ENCODE measurements at places on chromosomes 7 and 10. TPM values are rescaled to one million over a fixed set of nuclear protein-coding genes. Genes with fewer than 3 reads are reported as not detected.

SCRN1 gene
- total RNA-seq = 55.0 TPM

CTAGE4 gene
- 1.7 TPM for total RNA-seq

GRCh38 chr10:6300106-6300783, 97.5 kb downstream of the PFKFB3 start:
- no peaks in the 10 kb centered on the region for H3K27me3 ChIP-seq
- H3K36me3 ChIP-seq = no peaks in the 10 kb centered on the region
- no peak overlapping the region for H3K27ac ChIP-seq
- peaks cover 11% of the 10 kb centered on the region for H3K4me1 ChIP-seq
- no peak overlapping the region for H3K4me3 ChIP-seq

DNA sequence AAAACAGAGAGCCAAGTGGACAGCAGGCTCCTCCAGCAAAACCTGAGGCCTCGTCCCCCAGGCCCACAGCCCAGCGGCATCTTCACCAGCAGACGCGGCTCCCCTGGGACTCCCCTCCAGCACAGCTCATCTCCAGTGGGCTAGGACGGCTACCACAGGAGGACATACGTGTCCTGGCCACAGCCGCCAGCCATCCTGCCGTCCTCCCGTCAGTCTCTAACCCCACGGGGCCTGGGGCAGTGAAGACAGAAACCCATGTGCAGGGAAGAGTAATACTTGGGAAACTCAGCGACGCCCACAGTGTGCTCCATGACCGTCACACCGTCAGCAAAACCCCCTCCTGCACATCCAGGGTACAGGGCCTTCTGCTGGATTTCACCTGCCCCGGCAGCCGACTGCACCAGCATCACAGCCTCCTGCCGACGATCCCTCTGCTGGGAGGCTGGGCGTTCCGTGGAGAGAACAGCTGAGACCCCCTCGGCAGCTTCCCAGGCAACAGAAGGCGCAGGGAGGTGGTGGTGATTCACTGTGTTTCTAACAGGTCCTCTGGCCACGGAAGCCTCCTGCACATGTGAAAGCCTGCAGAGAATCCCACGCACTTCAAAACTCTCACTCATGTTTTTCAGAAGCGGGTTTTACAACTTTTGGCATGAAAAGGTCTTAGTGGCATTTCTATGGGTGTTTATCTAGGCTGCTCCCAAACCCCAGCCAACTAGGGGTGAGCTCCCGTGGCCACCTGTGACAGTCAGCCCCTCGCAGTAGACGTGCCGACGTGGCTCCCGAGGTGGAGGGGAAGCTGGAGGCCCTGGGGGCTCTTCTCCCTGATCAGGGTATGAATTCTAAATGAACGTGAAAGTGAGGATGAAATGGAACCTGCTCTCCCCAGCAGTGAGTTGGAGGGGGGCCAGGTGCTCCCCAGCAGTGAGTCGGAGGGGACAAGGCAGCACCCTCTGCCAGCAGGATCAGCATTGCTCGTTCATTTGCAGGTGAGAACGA, 513.5 kb downstream of the PTPRN2 start:
- no peaks in the 10 kb centered on the region for H3K27me3 ChIP-seq
- no peak overlapping the region for H3K4me3 ChIP-seq
- DNase-seq = peak; percentile 53
- no peaks in the 10 kb centered on the region for H3K36me3 ChIP-seq
- H3K27ac ChIP-seq = no peak overlapping the region

DNA sequence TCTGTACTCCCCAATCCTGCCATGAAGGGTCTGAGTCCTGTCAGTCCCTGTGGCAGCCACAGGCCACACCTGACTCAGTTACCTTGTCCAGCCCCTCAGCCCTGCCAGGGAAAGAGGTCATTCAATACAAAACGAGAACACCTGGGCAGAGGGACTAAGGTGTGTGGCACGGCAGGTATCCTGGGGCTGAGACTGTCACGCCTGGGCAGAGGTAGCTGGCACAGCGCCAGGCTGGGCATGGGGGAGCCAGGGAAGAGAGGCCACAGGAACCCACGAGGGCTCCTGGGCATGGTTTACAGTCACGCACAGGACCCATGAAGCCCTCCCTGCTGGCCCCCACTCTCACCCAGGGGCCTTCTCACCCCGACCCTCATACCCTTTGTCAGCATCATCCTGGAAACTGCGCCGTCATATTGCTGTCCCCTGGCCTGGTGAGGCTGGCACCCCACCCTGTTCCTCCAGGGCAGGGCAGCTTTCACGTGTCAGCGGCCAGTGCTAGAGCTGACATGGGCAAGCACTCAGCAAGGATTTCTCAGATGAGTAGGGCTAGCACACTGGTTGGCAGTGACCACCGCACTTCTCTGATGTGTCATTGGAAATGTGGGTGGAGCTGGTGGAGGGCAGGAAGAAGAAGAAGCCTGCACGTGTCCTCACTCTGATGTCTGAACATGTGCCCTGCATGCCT, 42.7 kb downstream of the LRRC18 start:
- H3K4me1 ChIP-seq = no peaks in the 10 kb centered on the region
- H3K36me3 ChIP-seq = no peaks in the 10 kb centered on the region
- no peaks in the 10 kb centered on the region for H3K27me3 ChIP-seq
- no peak overlapping the region for H3K4me3 ChIP-seq
- no peak overlapping the region for H3K27ac ChIP-seq
- no peak for DNase-seq

DNA sequence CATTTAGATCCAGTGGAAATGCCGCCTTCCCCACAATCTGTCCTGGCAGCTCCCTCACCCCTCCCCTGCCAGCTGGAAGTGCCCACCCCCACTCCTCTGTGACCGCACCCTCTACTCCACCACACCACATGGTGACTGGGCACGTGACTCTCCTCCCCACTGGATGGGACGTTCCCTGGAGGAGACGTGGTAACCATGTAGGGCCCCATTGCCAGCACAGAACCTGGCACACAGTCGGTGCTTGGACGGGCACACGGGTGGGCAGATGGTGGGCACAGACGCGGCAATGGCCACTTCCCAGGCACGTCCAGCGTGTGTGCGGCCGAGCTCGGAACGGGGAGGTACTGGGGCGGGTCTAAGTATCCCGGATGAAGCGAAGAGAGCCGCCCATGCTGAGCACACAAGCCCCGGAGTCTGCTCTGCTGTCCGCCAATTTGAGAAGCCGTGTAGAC, 245.6 kb downstream of the MAD1L1 start:
- H3K36me3 ChIP-seq = no peaks in the 10 kb centered on the region
- H3K27me3 ChIP-seq = no peaks in the 10 kb centered on the region
- no peak overlapping the region for H3K4me3 ChIP-seq
- no peaks in the 10 kb centered on the region for H3K4me1 ChIP-seq
- H3K27ac ChIP-seq = no peak overlapping the region

DNA sequence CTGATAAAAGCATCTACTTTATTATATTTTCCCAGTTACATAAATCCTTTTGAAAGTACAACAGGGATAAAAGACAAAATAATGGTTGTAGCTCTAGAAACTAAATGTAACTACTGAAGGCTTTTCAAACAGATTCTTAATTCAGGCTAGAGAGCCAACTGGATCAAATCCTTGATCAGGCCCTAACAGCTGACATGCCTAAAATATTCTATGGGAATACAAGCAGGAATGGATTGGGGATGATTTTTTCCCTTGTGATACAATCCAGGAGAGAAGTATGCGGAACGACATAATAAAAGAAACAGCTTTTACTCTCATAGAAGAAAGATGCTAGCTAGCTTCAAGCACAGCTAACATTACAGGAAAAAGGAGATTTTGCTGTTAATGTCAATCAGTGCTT, 49.0 kb downstream of the NT5C2 start:
- DNase-seq = no peak
- H3K27ac ChIP-seq = peak overlapping the region; percentile 54
- peaks cover 40% of the 10 kb centered on the region for H3K4me1 ChIP-seq
- no peaks in the 10 kb centered on the region for H3K36me3 ChIP-seq

- no peaks in the 10 kb centered on the region for H3K27me3 ChIP-seq
- H3K36me3 ChIP-seq = no peaks in the 10 kb centered on the region
- no peak for DNase-seq
- no peak overlapping the region for H3K4me3 ChIP-seq
- no peak overlapping the region for H3K27ac ChIP-seq
Observed at GRCh38 chr7:80954191-80954590, 35.3 kb upstream of the SEMA3C start.

DNA sequence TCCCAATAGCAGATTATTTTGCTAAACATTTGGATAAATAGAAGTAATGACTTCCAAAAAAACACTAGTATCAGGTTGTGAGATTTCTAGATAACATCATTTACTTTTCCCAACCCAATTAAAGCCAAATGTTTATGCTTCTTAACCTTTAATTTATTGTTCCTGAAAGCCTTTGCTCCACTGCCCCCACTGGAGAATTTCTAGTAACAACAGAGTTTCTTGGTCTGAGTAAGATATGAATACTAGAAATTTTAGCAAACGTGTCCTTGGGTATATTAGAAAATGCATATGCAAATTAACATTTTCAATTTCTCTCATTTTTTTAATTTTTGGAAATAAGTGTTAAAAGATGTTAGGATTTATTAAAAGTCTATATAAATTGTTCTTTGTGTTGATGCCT, 958.0 kb upstream of the PHF14 start:
- no peak for DNase-seq
- H3K36me3 ChIP-seq = no peaks in the 10 kb centered on the region
- no peak overlapping the region for H3K27ac ChIP-seq
- H3K4me3 ChIP-seq = no peak overlapping the region
- H3K4me1 ChIP-seq = no peaks in the 10 kb centered on the region
- H3K27me3 ChIP-seq = no peaks in the 10 kb centered on the region
